HCEC 1CT (cell line): ENCODE measurements at places on chromosomes 5 and 9.

GRCh38 chr9:88661759-88662158, 126.8 kb downstream of the NXNL2 start:
- no peak for DNase-seq

- peak; percentile 53 for DNase-seq
Observed at GRCh38 chr5:33067291-33067690, 356.2 kb downstream of the NPR3 start.

DNA sequence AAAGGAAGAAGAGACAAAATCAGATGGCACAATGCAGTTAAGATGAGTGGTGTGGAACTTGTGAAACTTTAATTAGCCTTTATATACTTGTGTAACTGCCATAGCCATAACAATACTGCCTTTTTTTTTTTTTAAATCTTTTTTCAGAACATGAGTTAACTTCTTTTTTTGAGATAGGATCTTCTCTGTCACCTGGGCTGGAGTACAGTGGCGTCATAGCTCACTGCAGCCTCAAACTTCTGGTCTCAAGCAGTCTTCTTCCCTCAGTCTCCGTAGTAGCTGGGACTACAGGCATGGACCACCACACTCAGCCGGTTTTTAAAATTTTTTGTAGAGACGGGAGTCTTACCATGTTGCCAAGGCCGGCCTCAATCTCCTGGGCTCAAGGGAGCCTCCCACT, 37.2 kb downstream of the GPBP1 start:
- no peak for DNase-seq

DNA sequence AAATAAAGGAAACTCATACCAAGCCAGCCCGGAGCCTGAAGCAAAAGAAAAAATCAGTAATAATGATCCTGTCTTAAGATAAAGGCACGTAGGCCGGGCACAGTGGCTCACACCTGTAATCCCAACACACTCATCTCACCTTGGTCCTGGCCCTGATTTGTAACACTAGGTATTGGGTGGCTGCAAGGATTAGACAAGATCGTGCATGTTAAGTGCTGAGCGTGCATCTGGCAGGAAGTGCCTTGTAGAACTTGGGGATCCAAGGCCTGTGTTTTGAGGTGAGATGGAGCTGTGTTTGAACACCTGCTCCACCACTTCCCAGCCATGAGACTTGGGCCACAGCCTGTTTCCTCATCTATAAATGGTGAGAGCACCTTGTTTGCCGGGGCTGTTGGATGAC, 41.5 kb downstream of the SPRY4 start:
- no peak for DNase-seq

DNA sequence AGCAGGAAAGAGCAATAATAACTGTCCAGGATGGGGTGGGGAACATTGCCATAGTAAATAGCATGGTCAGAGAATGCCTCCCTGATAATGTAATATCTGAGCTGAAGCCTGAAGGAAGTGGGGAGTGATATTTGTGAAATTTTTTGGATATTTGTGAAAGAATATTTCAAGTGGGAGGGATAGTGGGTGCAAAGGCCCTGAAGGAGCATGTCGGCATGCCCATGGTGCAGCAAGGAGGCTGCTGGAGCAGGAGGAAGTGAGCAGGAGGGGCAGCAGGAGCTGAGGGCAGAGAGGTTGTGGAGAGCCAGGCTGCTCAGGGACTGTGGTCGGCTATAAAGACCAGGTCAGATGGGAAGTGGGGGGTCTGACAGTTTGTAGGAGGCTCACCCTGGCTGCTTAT, 21.1 kb upstream of the PDE8B start:
- DNase-seq = no peak

- DNase-seq = peak; percentile 82
Observed at GRCh38 chr5:167688341-167689130, 602.9 kb upstream of the WWC1 start.

DNA sequence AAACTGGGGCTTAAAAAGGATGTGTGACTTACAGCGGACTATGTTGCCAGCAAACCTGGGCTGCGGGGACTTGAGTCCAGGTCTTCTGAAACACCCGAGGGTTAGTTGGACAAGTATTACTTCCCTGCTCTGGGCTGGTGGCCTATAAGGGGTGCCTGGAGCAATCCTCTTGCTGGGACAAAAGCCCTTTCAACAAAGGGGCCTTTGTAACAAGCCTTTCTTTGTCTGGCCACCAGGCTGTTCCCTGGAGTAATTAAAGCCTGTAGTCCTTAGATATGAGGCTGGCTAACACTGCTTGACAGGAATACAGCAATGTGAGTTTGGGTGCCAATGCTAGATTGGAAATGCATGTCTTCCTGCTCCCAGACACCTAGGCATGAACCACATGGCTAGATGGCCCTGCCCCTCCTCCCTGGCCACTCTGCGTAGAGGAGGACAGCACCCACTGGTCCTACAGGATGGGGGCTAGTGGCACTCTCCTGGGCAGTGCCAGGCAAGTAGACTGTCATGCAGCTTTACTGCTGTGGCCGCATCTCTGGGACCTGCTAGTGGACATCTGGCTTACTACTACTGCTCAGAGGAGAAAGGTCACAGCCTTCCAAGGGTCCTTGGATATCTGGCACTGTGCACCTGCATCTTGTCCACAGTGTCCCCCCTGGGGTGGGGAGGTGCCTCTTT, 343.1 kb downstream of the ZSWIM6 start:
- no peak for DNase-seq

GRCh38 chr5:107772418-107773310, 101.9 kb upstream of the EFNA5 start:
- DNase-seq = no peak

GRCh38 chr5:176515396-176515795, 21.8 kb downstream of the RNF44 start:
- DNase-seq = no peak

DNA sequence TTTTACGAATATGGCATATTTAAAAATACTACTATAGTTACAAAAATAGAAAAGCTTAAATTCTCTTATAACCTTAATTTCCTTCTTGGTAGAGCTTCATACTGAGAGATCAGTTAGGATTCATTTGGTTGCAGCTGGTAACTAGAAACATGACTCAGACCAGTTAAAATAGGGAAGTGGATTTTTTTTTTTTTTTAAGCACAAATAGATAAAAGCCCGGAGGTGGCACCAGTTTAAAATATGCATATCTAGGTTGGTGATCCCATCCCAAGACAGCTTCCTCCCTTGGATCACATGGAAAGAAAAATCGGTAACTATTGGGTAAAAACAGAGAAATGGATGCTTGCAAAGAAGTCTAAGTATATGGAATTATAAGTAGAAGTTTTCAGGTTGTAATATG, 1634.3 kb downstream of the MAT2B start:
- no peak for DNase-seq

- peak; percentile 45 for DNase-seq
Observed at GRCh38 chr5:72107131-72107900, at the start of gene MAP1B. TSS of gene MAP1B (plus strand) at chr5:72107475. CDS start at chr5:72107532, 57 bp downstream.

GRCh38 chr5:18314192-18314778, 680.0 kb downstream of the TAF11L14 start:
- DNase-seq = peak; percentile 2
